ENCODE measurements at places on chromosomes 4 and X. TPM values are rescaled to one million over a fixed set of nuclear protein-coding genes. Genes with fewer than 3 reads are reported as not detected.

DNA sequence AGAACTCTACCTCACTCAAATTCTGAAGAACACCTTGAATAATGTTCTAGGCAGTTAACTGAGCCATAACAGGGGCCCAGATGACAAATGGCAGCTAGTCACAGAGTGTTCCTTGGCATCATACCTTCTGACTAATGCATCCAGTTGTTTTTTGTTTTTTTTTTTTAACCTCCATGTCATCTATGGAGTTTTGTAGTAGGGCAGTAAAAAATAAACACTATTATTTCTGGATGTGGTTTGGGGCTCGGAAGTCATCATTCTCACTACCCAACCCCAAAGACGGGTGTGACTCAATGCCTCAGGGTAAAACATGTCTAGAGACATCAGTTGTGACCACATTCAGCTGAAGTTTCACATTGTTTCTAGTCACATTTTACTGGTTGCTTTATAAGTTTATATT lies 31.2 kb upstream of the MCF2 start:
- DNase-seq, result no peak

DNA sequence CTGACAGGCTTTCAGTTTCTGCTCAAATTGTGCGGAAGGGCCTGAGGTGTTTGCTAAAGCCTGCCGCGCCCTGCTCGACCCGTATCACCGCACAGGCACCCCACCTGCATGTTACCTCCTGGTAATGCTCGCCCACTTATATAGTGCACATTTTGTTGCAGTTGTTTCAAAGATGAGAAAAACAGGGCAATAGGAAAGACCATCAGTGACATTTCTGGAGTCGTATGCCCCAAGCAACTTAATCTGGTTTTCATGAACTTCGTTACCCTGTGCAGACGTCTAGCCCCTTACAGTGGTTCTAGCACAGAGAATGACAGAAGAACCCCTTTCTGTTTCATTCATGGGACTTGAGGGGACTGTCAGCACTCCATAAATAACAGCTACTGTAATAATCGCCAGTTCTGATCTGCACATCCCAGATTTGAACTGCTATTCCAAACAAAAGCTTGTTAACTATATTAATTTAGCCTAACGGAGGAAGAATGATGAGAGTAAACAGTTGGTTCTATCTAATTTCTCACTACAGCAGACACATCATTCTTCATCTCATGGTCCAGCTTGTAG lies 940 bp upstream of the DCTD start:
- no peak for DNase-seq

DNA sequence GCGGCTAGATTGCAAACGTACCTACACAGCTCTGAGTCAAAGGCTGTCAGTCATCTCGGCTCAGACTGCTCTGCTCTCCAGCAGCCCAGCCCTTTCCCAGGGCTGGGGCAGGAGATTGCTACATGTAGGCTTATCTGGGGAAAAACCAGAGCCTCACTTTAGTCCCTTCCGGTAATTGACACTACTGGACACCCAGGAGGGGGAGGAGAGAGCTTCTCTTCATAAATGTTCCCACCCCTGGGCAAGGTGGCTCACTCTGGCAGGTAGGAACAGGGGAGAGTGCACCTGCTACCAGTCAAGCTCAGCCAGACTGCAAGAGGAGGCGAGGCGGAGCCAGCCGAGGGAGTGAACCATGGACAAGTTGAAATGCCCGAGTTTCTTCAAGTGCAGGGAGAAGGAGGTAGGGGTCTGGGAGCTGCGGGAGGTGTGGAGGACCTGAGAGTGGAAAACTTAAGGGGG lies at the start of gene SLC6A14:
TSS of gene SLC6A14 (plus strand) at position 249 of the 459 bp plus-strand sequence. CDS start at position 353, 104 bp downstream.
- DNase-seq, result peak; percentile 25

The SSX3 gene
- not detected for total RNA-seq

The LGI2 gene
- total RNA-seq, result 0.32 TPM

The RTL9 gene
- not detected for total RNA-seq

DNA sequence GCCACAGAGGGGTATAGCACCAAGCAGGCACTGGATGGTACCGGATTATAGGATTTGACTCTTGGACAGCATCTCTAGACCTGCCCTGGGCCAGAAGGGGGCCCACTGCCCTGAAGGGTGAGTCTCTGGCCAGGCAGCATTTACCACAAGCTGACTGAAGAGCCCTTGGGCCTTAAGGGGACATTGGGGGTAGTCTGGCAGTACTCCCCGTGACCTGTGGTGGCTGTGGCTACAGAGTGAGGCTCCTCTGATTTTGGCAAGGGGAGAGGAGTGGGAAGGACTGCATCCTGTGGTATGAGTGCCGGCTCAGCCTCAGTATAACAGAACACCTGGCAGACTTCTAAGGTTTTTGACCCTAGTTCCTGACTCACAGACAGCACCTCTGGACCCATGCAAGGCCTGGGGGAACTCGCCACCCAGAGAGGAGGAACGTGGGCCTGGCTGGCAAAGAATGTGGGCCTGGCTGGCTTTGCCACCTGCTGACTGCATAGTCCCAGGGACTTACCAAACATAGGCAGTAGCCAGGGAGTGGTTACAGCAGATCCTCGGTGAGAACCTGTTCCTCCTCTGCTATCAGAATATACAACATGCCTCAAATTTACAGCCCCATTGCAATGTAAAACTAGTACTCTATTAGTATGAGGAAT lies 48.1 kb downstream of the ABCB7 start:
- DNase-seq, result no peak

DNA sequence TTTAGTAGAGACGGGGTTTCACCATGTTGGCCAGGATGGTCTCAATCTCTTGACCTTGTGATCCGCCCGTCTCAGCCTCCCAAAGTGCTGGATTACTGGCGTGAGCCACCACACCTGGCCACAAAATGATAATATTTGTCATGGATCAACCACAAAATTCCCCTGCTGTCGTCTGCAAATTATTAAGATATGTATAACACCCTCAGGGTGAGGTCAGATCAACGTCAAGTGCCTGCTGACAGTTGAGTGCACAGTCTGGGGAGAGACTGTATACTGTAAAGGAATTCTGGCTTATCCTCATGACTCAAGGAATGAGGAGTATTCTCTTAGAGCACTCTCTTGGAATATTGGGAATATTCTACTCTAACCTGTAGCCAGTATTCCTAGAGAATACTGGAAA lies 11.2 kb downstream of the EPGN start:
- DNase-seq, result no peak

GRCh38 chrX:2967998-2968909 lies 38.1 kb upstream of the ARSH start:
- DNase-seq, result peak; percentile 39

The FAM241A gene
- total RNA-seq, result 1.9 TPM

GRCh38 chr4:140607852-140608251 lies 39.1 kb upstream of the UCP1 start:
- DNase-seq, result no peak

The NAAA gene
- total RNA-seq, result 141 TPM

The ATP8A1 gene
- 19.1 TPM for total RNA-seq

- DNase-seq, result no peak
Measured at GRCh38 chr4:73187325-73187724, 71.3 kb downstream of the ANKRD17 start.

DNA sequence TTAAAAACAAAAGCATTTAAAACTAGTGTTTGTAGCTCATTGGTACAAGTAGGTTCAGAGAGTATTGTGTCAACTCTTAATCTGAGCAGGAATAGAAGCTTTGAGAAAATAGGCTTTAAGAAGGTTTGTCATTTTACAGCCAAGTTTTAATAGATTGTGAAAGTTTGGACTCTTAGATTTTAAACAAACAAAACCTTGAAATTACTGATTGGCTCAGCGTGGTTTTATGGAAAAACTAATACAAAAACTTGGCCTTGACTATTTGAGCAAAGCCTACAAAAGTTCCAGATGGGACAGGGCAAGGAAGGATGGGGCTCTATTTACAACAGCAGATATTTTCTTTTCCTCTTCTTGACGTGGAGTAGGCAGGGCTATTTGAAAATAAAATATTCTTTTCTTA lies 16.5 kb downstream of the ZFX start:
- no peak for DNase-seq

The FAAH2 gene
- 5.6 TPM for total RNA-seq

The TRIM61 gene
- total RNA-seq, result 0.49 TPM

GRCh38 chr4:126897038-126897437 lies 735.7 kb upstream of the INTU start:
- no peak for DNase-seq

The SLC9B1 gene
- not detected for total RNA-seq

- no peak for DNase-seq
Measured at GRCh38 chr4:141457653-141458052, 178.7 kb upstream of the IL15 start.

GRCh38 chrX:1610736-1611135 lies 4.1 kb upstream of the ASMT start:
- DNase-seq, result no peak

- DNase-seq, result no peak
Measured at GRCh38 chr4:84389406-84389805, 109.7 kb downstream of the NKX6-1 start.

DNA sequence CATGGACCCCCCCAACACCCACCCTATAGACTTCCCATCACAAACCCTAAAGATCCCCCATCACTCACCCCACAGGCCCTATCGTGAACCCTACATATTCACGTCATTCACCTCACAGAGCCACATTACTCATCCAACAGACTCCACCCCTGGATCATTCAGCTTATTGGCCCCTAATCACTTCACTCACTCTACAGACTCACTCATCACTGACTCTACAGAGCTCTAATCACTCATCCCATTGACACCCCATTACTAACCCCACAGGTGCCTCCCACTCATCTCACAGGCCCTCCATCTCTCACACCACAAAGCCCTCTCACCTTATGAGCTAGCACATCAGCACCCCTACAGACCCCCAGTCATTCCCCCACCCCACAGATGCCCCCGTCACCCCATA lies 6.3 kb upstream of the TBC1D25 start:
- DNase-seq, result no peak

The TENT5D gene
- not detected for total RNA-seq

The HERC5 gene
- total RNA-seq, result 1.4 TPM

DNA sequence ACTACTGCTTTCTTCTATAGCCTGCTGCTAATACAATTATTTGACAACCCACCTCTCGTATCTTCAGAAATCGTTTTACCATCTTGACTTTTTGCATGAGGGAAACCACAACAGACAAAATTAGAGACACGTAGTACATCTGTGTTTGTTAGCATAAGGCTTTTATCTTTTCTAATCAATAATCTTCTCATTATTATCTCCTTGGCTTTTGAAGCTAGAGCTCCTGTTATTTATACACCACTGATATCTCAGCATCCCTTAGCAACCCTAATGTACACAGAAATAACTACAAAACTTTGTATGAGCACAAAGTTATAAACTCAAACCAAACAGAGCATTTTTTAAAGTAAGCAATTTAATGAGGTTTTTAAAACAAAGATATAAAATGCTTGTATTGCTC lies 39.7 kb downstream of the CORIN start:
- DNase-seq, result no peak

The UBA1 gene
- 237 TPM for total RNA-seq

- peak; percentile 23 for DNase-seq
Measured at GRCh38 chr4:164700471-164700870, 53.5 kb upstream of the SMIM31 start.

- DNase-seq, result peak; percentile 25
Measured at GRCh38 chrX:39645178-39645895, 452.4 kb downstream of the BCOR start.

The RADX gene
- 0.96 TPM for total RNA-seq

- DNase-seq, result peak; percentile 70
Measured at GRCh38 chrX:129842510-129843208, 1.0 kb downstream of the ZDHHC9 start.

DNA sequence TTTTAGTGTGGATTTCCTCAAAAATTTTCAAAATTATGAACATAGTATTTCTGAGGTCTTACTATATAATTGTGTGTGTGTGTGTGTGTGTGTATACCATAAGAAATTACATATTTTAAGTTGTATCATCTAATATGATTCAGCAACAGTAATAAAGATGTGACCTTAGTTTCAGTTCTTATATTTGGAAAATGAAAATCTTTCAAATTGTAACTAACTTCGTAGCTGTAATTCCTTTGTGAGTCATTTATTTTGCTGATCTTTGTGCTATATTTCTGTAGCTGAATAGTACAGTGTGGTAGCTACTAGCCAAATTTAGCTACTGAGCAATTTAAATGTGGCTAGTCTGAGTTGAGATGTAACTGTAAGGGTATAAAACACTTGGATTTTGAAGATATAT lies 116.4 kb downstream of the RAP1GDS1 start:
- no peak for DNase-seq

GRCh38 chr4:88831031-88831430 lies 133.4 kb upstream of the NAP1L5 start:
- DNase-seq, result peak; percentile 28

DNA sequence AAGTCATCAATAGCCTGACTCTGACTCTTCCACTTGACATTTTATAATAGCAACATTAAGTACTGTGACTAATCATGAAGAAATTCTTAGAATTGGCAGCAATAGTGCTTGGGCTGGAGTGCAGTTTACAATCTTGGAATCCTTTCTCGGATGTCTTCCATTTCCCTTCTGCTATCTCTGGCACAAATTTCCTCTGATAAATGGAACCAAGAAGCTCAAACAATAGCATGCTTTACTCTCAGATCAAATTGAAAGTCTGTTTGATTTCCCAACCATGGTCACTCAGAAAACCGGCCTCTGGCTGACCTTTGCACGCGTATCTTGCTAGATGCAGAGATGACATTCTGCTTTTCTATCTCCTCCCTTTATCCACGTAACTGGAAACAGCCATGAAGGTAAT lies 99.0 kb upstream of the SPANXC start:
- DNase-seq, result no peak

- no peak for DNase-seq
Measured at GRCh38 chr4:142248946-142249345, 597.2 kb downstream of the INPP4B start.

- DNase-seq, result no peak
Measured at GRCh38 chr4:125388613-125389012, 73.9 kb downstream of the FAT4 start.

The RAB39B gene
- total RNA-seq, result 0.13 TPM

The FMR1NB gene
- total RNA-seq, result 0.25 TPM

DNA sequence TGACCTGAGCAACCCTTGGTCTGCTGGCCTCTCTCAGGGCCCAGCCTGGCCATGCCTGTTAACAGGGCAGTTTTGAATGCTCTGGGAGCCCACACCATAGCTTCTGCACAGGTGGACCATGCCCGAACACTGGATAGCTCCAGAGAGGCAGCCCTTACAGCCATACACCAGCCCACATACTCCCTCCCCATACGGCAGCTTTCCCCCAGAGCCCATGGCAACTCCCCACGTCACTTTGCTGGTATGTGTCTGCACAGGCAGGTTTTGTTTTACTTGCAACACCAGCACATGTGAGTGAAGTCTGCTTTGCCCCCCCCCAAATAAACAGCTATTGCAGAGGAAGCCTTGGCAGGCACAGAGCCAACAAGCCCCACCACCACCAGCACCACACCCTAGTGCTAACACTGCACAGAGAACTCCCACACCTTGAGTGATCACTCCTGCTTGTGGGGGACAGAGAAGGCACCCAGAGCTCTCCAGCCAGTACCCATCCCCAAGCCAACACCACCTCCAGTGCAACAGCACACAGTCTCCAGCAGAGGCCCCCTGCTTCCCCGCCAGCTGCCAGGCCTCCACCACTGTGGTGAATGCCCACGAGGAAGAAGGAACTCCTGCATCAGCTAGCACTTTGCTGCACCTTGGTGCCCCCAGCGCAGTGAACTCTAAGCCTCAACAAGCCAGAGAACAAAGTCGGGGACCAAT lies 87.3 kb downstream of the STPG2 start:
- no peak for DNase-seq

GRCh38 chr4:4631150-4631549 lies 89.3 kb upstream of the STX18 start:
- no peak for DNase-seq

The SATL1 gene
- not detected for total RNA-seq
